Suprapubic skin (tissue), 4 donors: ENCODE measurements at places on chromosomes 6 and 20. TPM values are rescaled to one million over a fixed set of nuclear protein-coding genes. Genes with fewer than 3 reads are reported as not detected.

- DNase-seq = no peak
Observed at GRCh38 chr6:138645976-138646640, 127.5 kb upstream of the CCDC28A start.

DNA sequence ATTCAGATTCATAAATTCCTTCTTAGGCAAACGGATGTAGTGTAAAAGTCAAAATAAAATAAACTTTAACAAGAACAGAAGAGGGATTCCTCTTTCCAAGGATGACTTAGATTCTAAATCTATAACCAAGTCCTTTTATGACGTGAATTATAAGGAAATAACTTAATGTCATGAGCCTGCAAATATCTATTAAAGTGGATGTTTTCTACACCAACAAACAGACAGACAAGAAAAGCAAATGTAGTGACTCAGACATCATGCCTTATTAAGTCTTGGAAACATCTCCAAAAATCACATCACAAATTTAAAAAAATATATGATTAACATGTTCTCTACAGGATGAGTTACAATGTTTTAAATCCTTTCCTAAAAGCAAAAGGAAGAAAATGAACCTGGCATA, 397.1 kb downstream of the ESR1 start:
- DNase-seq = no peak

DNA sequence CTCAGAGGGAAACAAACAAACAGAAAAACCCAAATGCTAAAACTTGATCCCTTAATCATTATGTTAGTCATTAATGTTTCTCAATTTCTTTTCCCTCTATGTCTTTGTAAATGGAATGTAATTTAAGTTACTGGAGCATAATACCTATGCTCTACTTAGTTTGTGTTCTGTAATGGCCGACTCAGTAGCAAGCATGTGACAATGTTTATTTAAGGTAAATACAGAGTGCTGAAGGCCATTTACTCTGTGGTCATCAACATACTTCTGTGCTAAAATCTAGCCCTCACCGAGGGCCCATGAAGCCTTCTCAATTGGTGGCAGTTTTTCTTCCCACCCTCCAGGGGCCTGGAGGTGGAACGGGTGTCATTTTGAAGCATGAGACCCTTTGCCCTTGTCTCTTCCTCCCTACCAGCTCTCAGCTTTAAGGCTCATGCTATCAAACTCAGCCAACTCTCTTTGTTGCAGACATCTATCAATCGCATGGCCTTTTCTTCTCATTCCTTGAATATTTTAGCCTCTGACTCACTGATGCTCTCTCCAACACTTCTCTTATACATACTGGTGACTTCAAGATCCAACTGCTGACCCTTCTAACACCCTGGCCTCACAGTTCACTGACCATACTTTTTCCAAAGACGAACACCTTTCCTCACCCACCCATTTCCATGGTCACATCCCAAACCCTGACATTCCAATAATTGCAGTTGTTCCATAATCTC, 48.2 kb downstream of the STX7 start:
- no peak for DNase-seq

GRCh38 chr20:37042986-37043972, 52.5 kb downstream of the RBL1 start:
- DNase-seq = no peak

The VSX1 gene
- not detected for total RNA-seq

DNA sequence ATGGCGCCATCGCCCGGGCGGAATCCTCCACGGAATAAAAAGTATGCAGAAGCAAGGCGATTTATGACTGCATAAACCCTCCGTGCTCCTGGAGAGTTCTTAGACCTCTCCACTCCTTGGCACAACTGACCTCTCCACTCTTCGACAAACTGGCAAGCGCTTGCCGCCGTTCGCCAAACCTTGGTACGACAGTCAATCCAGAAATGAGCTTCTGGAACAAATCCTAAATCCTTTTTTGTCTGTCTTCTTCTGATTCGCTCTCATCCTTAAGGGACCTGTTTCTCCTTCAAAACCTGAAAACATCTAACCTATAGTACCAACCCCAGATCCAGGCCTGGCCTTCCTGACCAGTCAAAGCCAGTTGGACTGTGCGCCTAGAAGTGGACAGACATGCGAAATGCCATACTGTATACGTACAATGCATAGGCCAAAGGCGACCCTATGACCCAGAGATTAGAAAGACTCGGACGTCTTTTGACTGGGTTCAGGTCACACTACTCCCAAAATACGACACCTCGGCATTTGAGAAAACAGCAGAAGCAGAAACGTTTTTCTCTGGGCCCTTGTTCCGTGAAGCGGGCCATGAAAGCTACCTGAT, 59.4 kb downstream of the TRIM27 start:
- DNase-seq = no peak

DNA sequence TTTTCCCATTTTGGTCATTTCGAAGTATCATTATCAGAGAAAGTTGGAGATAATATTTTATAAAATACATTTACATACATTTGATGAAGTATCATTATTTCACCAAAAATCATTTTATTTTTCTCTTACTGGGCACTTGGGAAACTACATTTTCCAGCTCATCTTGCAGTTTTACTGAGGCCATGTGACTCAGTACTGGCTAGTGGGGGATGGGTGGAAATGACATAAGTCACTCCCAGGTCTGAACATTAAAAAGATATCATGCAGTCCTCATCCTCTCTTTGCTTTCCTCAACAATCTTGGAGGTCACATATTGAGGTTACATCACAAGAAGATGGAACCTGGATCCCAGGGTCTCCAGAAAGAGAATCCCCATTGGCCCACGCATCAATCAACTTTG, 84.1 kb downstream of the CD24 start:
- DNase-seq = no peak

The LCA5 gene
- total RNA-seq = 2.6 TPM

The RBM24 gene
- 0.21 TPM for total RNA-seq

The SLC17A3 gene
- total RNA-seq = not detected
